ENCODE measurements at places on chromosomes 7 and 10.

GRCh38 chr10:131314148-131314547 lies 2.6 kb upstream of the TCERG1L start:
- DNase-seq: no peak

DNA sequence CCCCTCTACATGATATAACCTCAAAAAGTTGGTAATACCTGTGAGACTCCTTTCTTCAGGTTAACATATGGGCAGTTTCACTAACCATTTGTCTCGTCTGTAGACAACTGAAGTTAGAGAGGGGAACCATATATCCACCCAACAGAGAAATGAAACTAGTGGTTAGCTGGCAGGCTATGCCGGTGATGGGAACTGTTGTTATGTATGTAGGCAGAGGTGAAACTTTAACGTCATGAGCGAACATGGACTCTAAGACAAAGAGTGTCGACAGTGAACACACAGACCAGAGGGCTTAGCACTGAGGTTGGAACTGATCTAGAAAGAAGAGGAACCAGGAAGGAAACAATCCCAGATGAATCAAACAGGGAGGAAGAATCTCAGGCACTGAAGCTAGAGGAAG lies 112.4 kb downstream of the ELMO1 start:
- no peak for DNase-seq

- DNase-seq: no peak
Measured at GRCh38 chr10:119784340-119785067, 58.7 kb downstream of the INPP5F start.

DNA sequence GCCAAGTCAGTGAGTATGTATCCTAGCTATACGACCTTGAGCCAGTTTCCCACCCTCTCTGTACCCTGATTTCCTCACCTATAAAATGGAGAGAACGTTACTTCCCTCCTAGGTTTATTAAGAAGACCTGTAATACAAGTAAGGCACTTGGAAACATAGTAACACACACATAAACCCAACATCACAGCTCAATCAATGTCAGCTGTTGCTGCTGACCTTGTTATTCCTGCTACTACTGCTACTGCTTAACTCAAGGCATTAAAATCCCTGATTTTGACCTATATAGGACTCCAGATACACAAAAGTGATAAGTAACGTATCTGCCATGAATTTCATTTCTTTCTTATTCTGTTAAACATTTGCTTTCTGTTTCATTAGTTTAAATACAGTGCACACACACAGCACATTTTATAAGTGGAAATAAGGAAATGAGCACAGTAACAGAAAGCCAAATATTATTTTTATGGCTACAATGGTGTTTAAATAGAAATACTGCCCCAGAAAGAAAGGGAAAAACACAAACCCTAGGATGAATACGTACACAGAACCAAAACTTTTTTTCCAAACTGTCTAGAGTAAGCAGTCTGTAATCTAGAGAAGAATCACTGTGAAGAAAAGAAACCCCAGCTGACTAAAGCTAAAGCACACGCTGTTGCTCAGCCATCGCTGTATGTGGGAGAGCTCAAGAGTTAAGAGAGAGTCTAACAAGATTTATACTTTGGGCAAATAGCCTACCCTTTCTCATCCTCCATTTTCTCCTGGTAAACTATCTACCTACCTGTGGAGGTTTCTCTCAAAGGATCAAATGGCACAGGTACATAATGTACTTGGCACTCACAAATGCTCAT lies 19.0 kb downstream of the NAPEPLD start:
- no peak for DNase-seq

DNA sequence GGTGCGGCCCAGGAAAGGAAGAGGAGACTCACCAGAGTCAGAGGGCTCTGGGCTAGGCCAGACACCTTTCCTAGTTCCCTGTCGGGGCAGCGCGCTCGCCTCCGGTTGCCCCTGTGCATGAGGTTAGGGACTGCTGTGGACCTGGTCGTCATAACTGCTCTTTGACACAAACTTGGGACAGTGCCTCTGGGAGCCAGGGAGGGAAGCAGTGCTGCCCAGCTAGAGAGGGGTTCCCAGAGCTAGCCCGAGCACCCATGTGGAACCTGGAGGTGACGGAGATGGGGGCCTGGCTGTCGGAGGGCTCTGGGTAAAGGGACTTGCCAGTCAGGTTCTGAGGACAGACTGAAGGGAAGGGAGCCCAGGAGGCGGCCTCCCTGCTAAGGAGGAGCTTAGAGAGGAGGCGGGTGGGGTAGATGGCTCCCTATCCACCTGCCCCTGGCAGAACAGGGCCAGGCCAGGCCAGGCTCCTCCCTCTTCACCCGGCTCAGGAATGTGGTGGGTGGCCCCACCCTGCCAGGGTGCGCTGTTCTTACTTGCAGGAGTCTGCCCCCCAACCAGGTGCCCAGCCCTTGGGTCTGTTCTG lies 29.7 kb downstream of the AGAP3 start:
- DNase-seq: no peak

GRCh38 chr10:8225187-8225586 lies 170.7 kb downstream of the GATA3 start:
- DNase-seq: no peak

DNA sequence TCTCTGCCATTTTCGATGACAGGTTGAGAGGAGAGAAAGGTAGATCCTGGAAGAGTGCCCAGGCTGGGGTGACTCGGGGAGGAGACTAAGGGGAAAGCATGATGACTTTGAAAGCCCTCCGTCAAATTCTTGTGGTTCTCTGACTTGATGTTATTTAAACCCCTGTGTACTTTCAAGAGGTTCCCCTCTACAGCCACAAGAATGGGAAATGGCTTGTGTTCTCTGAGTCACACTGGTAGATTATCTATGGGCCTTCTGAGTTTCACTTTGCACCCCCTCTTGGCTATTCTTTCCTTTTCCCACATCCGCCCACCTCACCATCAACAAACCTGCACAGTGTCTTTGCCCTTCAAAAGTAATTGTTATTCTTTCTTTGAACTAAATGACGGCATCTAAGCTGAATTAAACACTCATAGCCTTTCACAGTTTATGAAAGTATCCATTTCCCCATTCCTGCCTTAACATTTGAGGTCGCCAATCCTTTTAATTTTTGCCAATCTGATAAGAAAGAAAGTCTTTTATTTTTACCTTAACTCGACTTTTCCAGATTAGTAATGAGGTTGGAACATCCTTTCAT lies 24.1 kb downstream of the PRF1 start:
- no peak for DNase-seq

DNA sequence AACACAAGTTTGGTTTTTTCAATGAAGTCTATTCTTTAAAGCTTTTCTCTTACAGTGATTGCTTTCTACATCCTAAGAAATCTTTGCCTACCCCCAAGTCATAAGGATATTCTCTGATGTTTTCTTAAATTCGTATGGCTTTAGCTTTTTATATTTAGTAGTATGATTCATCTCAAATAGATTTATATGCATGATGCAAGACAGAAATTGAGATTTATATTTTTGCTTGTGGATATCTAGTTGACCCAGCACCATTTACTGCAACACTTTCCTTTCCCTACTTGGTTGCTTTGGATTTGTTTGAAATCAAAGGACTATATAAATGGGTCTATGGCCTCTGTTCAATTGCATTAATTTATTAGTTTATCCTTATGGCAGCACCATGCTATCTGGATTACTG lies 113.9 kb downstream of the ZNF438 start:
- DNase-seq: no peak

DNA sequence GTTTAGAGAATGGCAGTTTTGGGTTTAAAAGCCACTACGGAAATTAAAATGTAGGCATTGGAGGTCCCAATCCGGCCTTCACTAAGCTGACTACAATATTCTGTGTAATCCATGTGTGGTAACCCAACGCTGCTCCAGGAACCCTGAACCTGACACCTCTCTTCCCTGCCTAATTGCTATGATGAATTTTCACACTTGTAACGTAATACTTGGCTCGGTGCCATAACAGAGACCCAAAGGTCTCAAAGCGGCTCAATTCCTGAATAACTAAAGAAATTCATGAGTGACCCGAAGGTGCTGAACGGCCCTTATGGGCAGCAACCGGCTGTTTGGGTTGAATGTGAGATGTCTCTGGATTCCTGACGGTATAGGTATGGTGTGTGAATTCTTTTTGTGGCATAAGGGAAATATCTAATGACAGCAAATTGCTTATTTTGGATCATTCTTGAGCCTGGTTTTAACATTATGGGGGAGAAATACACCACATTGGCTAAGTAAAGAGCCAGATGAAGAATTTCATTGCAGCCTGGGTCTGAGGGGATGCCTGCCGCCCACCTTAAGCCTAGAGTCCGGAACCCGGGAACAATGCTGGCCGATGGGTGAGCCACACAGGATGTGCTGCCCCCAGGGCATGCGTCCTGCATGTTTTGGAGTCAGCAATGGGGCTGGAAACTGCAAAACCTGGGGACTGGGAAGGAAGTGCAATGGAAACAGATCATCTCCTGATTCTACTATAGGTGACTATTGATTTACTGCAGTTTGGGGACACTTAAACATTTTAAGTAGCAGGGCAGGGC lies 69.7 kb upstream of the FZD8 start:
- DNase-seq: no peak

Measured in stimulated activated CD4-positive, alpha-beta T cell treated with anti-CD3 and anti-CD28 coated beads, Interleukin-15, amount 100 ng/mL, for 1 hour (primary cell).